ENCODE measurements at places on chromosomes 7 and 10.

GRCh38 chr7:15709978-15710377 lies 23.5 kb upstream of the MEOX2 start:
- DNase-seq: no peak

DNA sequence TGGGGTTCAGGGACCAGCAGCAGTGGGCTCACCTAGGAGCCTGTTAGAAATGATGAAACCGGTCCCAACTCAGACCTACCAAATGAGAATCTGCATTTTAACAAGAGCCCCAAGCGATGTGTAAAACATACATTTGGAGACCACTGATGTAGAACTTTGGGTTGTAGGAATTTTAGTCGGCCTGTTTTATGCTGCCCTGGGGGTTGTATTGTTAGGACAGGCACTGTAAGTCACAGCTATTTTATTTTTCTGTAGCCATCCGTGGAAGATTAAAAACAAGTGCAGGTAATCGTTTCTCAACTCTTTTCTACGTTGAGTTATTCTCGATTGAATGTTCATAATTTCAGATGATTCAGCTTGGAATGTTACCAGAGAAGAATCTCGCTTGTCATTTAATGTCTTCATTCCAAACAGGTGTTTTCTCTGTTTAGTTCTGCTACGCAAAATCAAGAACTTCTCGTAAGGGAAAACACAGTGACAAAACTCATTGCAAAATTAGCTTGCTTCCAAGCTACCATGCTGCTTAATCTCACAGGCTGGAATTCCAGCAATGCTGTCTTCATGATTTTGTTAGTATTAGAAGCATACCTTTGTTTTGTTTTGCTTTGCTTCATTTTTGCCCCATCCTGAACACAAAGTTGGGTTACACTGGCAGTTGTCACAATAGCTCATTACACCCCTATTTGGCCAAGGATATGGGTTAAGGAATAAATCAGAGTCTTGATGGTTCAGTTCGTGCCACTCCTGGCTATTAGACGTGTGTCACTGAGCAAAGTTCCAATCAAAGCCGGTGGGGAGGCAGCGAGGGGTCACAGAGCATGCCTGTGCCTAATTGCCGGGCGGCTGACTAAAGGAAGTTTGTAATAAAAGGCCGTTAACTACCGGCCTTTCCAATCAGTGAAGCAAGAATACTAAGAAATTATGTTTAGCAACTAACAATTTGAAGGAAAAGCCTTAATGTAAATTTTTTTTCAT lies 676.9 kb downstream of the GATA3 start:
- DNase-seq: no peak

DNA sequence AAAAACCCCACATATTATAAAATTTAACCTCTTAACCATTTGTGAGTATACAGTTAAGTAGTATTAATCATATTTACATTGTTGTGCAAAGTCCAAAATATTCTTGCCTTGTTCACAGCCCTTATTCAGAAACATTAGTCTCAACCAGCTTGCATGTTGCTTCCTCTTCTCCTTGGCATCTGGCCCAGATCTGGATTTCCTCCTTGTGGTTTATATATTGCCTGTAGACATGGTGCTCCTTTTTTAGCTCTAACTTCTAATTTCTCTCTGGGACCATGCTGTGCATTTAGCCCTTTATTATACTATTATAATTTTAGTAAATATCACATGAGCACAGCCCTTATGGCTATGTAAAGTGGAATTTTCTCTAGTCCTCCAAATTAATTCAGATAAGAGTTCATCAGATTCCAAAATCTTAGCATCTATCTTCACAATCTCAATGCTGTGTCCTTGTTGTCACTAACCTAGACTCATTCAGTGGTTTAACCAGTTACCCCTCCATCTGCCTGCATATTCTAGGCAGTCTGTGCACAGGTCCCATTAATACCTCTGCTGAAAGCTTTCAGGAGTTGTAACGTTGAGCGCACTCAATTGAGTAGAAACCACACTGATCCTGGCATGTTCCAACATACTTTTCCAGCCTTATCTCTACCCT lies 7.9 kb downstream of the CPED1 start:
- no peak for DNase-seq

GRCh38 chr10:106612381-106612780 lies 552.1 kb downstream of the SORCS1 start:
- DNase-seq: no peak

DNA sequence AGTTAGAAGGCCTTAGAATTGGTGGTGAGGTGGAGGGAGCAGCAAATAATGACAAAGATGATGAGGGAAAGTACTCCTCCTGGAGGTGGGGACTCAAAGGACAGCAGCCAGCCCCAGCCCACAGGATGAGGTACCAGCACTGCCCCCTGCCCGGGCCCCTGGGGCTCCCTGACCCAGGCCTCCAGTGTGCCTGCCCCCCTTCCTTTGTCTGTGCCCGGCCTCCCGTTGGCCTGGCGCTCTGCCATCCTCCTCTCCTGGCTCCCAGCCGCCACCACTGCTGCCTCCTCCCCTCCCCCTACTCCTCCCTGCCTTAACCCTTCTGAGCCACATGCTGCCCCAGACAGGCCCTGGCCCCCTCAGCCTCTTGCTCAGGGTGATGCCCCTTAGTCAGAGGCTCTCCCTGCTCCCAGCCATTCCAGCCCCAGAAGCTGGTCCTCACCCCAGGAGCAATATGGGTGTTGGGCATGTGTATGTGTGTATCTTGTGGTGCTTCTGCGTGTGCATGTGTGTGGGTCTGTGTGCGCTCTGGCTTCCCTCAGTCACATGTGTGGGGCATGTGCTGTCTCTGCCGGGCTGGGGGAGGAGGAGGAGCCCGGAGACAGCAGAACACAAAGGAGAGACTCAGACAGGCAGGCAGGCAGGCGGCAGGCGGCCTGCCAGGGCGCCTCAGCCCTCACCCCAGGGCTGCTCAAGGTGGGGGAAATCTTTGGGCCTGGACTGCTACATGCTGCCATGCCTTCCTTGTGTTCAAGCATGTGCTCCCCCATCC lies 2.6 kb downstream of the LDB1 start:
- peak; percentile 69 for DNase-seq

DNA sequence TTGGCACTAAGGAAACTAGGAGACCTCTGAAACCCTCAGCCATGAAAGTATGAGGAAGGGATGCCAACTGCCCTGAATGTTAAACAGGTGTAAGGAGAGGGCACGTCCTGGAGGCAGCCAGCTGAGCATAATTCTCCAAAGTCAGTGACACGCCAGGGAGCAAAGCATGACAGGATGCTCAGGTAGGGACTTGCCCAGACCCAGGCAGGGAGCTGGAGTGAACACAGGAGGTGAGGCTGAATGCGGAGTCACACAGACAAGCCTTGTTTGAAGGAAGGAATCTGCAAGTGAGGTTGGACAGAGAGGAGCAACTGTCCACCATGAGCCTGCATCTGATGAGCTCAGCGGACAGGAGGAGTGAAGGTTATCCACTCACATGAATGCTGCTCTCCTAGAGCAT lies 41.5 kb downstream of the KLRG2 start:
- no peak for DNase-seq

DNA sequence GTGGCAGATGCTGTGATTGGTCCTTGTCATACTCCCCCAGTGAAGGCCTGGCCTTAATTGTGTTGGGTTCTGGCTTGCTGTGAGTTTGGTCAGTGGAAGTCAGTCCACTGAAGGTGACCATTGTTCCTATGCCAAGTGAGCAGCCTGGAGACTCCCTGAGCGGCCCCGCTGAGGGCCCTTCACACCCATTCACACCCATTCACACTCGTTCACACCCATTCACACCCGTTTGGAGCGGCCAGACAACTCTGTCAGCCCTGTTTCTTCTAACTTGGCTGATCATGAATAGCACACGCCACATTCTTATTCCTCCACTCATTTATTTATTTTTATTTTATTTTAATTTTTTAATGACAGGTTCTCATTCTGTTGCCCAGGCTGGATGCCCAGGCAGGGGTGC lies 61.5 kb downstream of the C10orf120 start:
- no peak for DNase-seq

- no peak for DNase-seq
Measured at GRCh38 chr7:2882111-2882510, 38.0 kb upstream of the GNA12 start.

DNA sequence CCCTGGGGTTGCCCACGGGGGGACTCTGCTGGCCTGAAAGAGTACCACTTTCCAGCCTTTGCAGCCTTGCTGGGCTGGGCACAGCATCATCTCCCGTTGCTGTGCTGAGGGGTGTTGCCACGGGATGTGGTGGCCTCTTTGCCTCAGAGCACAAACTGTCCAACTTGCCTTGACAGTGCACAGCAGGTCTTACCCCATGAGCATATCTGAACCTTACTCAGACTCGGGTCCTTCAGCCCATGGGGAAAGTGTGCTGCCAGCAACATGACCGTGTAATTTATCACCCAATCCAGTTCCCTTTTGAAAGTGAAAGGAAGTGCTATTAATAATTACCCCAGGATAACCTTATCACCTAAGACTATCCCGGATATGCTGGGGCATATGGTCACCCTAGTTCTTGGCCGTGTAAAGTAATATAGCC lies 46.8 kb downstream of the TBXAS1 start:
- DNase-seq: no peak

DNA sequence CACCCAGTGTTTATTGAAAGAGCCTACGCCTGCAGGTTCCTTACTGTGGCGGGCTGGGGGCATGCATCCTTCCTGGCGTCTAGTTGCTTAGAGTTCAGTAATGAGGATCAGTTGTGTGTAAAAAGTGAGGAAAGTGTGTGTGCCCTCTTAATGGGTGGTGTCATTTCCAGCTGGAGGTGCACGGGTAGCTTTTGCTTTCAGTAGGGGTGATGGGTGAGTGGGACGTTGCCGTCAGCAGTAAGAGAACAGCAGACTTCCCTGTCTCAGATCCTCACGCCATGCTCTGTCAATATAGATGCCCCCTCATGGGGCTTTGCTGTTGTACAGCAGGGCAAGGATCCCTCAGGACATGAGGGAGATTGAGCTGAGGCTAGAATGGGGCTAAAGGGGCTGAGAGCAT lies 352.6 kb upstream of the GALNT17 start:
- DNase-seq: no peak

GRCh38 chr10:124259139-124259825 lies 159.4 kb downstream of the OAT start:
- no peak for DNase-seq

GRCh38 chr7:69338144-69338543 lies 260.1 kb upstream of the AUTS2 start:
- no peak for DNase-seq

GRCh38 chr7:138654616-138655015 lies 46.5 kb downstream of the SVOPL start:
- DNase-seq: no peak

DNA sequence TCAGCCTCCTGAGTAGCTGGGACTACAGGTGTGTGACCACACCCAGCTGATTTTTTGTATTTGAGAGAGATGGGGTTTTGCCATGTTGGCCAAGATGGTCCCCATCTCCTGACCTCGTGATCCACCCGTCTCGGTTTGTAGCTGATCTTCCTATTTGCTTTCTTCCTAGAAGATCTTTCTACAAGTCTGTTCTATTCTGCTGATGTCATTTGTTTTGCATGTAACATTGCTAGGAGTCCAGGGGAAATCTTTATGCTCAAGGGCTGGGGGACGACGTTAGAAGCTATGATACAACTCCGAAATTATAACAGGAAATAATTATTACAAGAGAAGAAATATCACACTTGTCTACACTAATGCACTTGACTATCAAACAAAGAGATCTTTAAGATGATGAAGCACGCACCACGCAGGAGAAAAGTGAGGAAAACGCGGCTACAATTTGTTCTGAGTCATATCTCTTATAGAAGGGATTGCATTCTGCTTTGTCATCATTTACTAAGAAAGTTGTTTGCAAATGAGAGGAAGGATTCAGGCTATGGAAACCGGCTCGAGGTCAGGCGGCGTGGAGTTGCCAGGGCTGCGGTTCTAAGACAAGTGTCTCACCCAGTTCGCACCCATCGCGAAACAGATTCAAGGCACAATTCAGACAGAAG lies 103.0 kb upstream of the CARD11 start:
- DNase-seq: no peak

DNA sequence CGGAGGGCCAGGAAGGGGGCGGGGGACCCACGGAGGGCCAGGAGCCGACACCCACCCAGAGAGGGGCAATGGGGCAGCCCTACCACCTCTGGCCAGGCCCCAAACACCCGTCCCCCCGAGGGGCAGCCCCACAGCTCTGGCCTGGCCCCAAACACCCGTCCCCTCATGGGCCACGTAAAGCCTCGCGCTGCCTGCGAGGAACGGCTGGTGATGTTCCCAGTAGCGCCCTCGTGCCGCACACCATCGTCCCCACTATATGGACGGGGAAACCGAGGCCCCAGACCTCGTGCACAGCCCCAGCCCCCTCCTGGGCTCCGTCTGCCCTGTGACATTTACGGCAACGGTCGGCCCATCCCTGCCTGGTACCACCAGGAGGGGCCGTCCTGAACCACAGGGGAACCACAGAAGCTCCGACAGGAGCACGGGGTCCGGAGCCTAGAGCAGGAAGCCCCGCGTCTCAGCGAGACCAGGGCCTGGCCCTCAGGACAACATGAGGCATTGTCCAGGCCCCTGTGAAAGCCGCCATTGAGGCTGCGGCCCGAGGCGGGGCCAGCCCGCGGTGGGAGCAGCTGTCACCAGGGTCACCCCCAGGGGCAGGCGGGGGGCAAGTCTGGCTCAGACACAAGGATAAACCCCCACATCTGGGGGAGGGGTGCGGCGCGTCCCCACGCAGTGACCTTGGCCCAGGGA lies 35.6 kb downstream of the GET4 start:
- peak; percentile 79 for DNase-seq

GRCh38 chr7:64314566-64314965 lies 805 bp downstream of the ZNF736 start:
- no peak for DNase-seq

- peak; percentile 3 for DNase-seq
Measured at GRCh38 chr10:90787393-90788198, 70.2 kb downstream of the HTR7 start.

GRCh38 chr10:111119637-111120036 lies 42.8 kb downstream of the ADRA2A start:
- no peak for DNase-seq

DNA sequence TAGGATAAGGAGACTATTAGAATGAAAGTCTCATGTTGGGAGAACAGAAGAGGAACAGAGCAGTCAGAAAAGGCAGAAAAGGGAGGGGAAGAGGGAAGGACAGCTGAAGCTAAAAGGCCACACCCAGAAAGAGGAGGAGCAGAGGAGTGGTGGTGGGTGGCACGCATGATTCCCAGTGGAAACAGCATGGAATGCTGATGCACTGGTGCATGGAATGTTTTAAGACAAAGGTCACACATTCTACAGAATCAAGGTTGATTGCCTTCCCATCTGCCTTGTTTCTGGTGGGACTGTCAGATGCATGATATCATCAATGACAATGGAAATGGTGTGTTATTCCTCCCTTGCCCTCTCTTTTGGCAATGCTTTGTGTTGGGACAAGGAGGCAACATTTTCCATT lies 285.4 kb upstream of the MKI67 start:
- DNase-seq: no peak

All from C1 segment of cervical spinal cord (tissue), 14 donors.